ENCODE measurements at places on chromosomes 3 and 15. TPM values are rescaled to one million over a fixed set of nuclear protein-coding genes. Genes with fewer than 3 reads are reported as not detected.

Gene RTP1
- total RNA-seq = not detected

Gene AEN
- total RNA-seq = 8.0 TPM

Gene LMAN1L
- 88.7 TPM for total RNA-seq

Gene ETV5
- total RNA-seq = 22.8 TPM

Data from right atrium auricular region (tissue), 2 donors.